ENCODE measurements at places on chromosomes 6 and 20.

DNA sequence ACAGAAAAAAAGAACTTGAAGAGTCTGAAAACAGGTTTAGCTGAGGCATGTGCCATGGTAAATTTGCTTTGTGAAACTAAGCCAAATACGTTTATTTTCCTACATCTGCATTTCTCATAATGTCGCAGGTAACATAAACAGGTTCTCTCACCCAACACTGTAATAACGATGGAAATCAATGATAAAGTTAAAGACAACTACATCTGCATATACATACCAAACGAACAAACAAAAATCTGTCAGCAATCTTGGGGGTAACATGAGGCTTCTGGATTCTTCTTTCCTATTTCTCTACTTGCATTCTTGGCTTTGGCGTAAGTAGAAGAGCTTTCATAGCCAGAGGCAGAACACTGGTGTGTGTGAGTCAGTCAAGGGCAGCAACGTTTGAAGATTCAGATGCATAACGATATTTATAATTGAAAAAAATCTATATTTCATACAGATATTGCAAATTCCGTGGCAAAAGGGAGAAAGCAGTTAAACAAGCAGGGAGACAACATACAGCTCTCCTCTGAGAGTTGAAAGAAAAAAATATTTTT is 195.1 kb downstream of the EDN1 start:
- DNase-seq, result peak; percentile 66

GRCh38 chr20:18511571-18511970 is 3.8 kb downstream of the SEC23B start:
- no peak for DNase-seq

GRCh38 chr6:109224107-109224875 is 129.0 kb downstream of the CEP57L1 start:
- no peak for DNase-seq

GRCh38 chr6:94150886-94151285 is 731.5 kb upstream of the EPHA7 start:
- no peak for DNase-seq

DNA sequence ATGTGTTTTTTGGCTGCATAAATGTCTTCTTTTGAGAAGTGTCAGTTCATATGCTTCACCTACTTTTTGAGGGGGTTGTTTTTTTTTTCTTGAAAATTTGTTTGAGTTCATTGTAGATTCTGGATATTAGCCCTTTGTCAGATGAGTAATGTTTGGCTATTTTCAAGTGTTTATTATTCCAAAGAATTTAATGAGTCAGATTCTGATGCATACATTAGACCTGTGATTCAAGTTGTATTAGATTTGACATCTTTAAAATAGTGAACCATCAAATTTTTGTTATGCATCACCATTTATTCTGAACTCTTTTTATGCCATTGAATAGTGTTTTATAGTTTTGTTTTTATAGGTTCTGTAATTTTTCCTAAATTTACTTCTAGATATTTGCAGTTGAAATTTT is 319.3 kb downstream of the PKHD1 start:
- no peak for DNase-seq

GRCh38 chr6:26623339-26623859 is 26.6 kb downstream of the ABT1 start:
- DNase-seq, result no peak

GRCh38 chr20:24692446-24693200 is 223.2 kb downstream of the SYNDIG1 start:
- no peak for DNase-seq

DNA sequence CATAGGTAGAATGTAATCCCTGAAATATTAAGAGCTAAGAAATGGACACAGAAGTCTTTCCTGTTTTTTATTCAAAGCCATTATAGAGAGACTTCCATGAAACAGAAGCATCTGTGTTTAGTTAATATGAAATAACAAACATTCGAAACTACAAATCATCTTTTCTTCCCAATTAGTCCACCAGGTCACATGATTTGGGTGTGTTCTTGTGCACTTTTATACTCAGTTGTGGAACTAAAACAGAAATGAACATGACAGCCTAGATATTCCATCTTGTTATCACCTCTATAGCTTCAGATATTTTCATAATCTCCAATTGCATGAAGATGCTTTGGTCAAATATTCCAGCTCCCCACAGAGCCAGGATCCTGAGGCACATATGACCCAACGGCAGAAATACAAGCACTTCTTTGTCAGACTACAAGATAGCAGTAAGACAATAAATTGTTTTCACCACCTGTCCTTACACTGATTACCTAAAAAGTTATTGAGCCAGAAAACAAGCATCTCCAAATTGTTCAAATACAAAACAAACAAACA is 116.8 kb upstream of the BEND6 start:
- no peak for DNase-seq

DNA sequence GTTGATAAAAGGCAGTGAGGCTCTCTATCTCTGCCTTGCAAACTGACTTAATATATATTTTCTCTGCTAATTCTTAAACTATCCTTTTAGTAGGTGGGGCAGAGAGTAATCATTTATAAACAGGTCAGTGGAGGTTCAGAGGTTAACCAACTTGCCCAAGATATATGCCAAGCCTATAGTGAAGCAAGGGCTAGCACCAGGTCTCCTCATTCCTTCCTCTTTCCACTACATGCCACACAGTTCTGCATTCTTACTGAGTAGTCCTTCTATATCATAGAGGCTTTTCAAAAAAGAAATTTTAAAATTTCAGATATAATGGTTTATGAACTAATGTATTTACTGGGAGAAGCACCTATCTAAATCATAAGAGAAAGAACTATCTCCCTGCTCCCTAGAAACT is 8.5 kb downstream of the ARG1 start:
- DNase-seq, result no peak

DNA sequence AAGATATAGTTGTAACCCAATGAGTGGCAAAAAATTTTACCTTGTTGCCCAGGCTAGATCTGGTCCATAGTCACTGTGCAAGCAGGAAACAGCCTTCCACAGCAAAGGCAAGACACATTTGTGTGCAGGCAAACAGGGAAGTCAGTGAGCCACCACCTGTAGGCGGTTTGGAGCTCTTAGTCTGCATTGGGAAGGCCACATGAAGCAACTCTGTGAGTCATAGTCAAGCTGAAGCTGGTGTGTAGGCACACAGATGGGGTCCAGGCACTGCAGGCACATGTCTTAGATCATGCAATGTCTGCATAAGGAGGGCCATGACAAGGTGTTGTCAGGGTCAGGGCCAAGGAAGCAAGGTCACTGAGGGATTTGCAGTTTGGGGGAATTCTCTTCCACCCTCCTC is 543.2 kb upstream of the EPHA7 start:
- DNase-seq, result no peak

- DNase-seq, result no peak
Measured at GRCh38 chr6:130779658-130780033, 47.6 kb upstream of the SMLR1 start.

- no peak for DNase-seq
Measured at GRCh38 chr20:21513181-21513663, 642 bp downstream of the NKX2-2 start.

- peak; percentile 60 for DNase-seq
Measured at GRCh38 chr6:24822696-24823095, 24.0 kb upstream of the ARMH2 start.

DNA sequence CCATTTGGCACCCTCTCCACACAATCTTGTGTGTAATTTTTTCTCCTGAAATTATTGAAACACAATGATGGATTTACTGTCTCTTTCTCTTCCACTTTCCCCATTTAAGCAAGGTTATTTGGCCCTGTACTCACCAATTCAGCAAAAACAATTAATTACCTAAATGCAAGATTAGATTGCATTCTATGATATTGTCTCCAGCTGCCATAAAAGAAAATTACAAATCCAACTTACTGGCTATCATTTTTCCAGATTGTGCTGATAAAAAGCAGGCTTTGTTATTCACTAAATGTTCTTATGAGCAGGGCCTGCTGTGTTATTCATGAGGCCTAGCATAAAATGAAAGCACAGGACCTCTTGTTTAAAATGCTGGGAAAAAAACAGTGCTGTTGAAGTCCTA is 95.8 kb upstream of the IRAK1BP1 start:
- DNase-seq, result no peak

- peak; percentile 61 for DNase-seq
Measured at GRCh38 chr6:116444092-116444491, 17.1 kb upstream of the CALHM6 start.

DNA sequence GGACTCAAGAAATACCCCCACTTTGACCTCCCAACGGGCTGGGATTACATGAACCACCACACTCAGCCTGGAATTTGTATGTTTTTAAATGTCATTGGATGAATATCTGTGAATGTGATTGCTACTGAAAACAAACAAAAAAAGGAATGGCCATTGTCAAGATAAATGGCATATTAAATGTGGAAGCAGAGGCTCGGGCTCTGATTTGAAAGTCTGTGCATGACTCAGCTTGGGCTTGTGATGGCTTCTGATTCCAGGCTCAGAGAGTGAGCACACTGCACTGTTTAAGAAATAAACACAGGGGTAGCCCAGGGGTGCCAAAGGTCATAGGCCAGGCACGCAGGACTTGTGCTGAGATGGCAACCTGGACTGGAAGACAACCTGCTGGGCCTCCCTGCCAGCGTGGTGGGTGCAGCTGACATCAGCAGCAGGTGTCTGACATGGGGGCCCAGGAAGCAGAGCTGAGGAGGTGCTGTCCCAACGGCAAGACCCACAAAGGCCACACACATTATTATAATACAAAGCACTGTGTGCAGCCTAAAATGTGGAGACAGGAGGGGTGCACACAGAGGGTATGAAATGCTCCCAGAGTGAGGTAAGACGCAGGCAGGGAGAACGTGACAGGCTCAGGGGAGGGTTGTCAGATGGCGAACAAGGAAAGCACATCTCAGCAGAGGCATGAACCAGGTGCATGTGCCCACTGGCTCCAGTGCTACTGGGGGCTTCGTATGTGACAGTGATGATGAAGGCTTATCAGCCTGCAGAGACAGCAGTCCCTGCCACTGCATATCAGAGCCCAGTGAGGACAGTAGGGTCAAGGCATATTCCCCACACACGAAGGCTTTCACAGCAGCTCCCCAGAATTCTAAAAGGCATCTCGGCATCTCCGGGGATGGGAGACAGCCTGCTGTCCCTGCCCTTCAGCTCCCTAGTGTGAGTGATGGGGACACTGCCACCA is 169.4 kb downstream of the SYNDIG1 start:
- DNase-seq, result no peak

DNA sequence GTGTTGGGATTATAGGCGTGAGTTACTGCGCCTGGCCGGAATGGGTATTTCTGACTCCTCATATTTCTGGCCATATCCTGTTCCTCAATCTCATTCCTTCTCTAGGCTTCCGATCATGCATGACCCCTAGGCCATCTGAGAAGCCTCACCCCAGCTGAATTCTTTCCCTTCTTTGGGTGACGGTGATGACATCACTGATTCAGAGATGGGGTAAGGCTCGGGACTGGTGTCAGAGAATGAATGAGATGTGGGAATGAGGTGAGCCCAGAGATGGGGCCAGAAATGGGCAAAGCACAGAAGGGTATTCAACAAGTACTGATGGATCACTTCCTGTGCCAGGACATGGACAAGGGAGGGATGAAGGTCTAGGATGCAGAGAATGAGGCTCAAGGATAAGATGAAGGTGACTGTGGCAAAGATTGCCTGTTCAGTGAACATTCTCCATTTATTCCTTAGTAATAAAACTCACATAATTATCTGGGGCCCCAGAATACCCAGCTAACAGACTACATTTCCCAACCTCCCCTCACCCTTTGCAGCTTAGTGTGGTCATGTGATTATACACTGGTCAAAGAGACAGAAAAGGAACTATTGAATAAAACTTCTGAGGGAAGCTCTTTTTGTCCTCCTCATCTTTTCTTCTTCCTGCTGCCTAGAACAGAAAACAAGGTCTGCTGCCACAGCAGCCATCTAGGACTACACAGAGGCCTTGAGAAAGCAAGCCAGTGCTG is 39.6 kb downstream of the KIAA0319 start:
- no peak for DNase-seq

- DNase-seq, result no peak
Measured at GRCh38 chr6:10610289-10610688, 84.1 kb downstream of the C6orf52 start.

DNA sequence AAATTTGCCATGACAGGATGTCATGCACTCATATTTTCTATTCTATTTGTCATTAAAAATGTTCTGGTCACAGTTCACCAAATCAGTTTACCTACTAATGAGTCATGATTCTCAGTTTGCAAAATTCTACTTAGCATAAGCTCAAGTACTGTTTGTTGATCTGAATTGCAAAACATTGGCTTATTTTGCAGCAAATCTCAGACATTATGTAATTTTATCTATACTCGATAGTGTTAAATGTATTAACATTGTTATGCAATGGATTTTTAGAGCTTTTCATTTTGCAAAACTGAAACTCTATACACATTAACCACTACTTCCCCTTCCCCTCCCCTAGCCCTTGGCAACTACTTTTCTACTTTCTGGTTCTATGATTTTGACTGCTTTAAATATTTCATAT is 213.8 kb upstream of the ZFP64 start:
- DNase-seq, result no peak

GRCh38 chr6:33600761-33601160 is 20.4 kb upstream of the ITPR3 start:
- no peak for DNase-seq

DNA sequence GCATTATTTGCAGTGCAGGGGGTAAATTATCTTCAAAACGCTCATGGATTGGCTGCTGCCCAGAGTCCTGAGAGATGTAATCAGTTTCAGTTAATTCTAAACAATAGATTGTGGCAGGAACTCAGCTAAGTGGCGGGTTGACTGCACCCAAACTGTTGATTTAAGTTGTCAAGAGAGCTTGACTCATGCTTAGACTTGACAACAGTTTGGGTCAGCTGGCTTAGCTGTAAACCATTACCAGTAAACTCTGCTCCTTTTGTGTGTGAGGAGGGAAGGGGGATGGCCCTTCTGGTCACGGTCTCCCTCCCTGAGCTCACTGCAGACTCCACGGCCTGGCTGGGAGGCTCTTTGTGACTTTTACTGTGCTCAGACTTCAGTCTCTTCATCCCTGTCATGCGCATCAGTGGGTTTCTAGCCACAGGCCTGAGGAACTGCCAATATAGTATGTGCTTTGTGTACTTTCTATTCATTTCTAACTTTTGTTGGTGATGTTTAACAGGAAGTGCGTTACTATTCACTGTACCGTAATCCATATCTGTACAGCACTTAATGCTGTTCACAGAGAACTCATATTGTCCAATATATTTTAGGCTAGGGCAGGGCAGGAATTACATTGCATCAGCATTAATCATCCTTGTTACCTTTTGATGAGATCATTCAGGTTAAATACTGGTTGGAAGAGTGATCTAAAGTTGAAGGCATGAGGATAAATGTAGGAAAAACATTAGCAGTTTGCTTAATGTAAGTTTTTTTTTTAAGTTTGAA is 488.3 kb downstream of the CDKAL1 start:
- peak; percentile 17 for DNase-seq

DNA sequence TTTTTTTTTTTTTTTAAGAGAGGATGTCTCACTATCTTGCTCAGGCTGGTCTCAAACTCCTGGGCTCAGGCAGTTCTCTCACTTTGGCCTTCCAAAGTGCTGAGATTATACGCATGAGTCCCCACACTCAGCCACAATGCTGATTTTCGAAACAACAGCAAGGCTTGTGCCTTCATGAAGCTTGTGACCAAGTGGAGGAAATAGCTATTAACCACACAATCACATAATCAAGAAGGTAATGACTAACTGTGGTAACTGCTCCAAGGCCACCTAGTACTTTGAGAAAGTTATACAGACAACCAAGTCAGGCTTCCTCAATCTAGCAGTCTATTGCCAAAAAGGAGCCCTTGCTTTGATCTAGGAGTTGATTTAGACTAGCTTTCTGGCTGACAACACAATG is 46.3 kb downstream of the SOD2 start:
- peak; percentile 32 for DNase-seq
